ENCODE measurements at places on chromosomes 16 and 17.

DNA sequence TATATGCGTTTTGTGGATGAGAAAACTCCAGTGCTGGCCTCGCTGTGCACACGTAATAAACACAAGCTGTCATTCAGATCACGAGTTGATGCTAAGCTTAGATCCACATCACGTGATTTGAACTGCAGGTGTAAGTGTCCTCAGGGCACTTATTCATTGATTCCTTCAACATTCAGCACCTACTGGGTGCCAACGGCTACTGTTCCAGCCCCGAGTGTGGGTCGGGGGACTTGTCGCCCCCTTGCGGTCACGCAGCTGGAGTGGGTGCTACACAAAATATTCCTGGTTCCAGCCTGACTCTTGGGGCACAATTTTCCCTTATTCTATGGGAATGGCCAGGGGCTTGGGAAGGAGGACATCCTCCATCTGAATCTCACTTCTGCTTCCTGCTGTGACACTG, 29.9 kb upstream of the GINS2 start:
- DNase-seq: peak; percentile 31

DNA sequence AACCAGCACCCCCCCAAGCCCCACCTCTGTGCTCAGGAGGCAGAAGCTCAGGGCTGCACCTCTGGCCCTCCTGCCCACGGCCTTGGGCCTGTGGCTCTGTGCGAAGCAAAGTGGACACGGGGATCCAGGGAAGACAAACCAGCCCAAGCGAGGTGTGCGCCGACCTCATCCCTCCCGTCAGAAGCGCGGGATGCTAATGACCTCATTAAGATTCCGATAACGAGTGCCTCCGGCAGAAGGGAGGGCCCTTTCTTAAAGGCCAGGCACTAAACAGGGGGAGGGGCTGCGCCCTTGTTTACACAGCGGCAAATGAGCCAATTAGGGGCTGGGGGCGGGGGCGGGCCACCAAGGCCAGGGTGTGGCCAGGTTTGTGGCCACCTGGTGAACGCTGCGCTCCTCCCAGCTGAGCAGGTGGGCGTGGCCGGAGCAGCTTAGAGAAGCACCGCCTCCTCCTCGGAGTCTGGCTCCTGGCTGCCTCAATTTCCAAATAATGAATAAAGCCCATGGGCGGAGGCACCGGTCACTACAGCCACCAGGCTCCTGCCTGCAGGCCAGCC, 3.2 kb downstream of the CBX4 start:
- no peak for DNase-seq

DNA sequence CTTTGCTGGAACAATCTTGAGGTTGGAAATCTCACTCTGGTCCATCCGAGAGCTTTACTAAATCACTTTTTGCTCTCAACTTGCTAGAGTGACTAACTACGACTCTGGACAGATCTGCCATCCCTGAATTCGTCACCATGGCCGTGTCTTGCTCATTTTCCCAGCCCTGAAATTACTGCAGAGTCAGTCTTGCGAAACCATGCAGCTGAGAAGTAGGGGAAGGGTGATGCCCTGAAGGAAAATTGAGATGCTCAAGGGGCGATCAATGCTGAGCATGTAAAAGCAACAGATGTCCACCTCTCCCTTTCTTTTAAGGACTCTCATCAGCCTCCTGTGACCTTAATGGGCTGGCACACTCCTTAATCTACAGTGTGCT, 18.8 kb downstream of the PCTP start:
- DNase-seq: peak; percentile 96

DNA sequence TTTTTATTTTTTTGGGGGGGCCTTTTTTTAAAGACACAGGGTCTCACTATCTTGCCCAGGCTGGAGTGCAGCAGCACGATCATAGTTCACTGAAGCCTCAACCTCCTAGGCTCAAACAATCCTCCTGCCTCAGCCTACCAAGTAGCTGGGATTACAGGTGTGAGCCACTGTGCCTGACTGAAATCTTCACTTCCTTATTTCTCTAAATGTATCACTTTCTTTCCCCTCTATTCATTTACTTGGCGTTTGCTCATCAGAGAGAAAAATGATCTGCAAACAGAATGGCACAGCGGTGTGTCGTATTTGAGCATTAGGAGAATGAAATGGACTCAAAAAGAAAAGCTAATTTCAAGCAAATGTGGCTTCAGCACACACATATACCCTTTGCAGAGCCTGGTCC, 44.3 kb upstream of the CDH5 start:
- no peak for DNase-seq

DNA sequence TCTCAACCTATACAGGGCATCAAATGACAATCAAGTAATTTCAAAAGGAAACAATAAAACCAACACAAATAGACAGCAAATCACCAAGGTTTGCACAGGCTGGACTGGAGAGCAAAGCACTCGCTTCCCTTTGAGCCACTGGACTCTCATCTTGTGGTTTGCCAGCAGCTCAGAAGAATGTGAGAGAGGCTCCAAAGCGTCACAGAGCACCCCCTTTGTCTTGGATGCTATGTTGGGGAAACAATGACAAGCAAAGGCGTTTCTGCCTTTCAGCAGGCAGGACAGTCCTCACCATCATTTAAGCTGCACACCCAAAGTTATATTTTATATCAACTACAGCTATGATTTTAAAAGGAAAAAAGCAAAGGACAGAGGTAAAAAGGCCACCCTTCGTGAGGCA, 13.2 kb downstream of the SLC6A4 start:
- DNase-seq: no peak

DNA sequence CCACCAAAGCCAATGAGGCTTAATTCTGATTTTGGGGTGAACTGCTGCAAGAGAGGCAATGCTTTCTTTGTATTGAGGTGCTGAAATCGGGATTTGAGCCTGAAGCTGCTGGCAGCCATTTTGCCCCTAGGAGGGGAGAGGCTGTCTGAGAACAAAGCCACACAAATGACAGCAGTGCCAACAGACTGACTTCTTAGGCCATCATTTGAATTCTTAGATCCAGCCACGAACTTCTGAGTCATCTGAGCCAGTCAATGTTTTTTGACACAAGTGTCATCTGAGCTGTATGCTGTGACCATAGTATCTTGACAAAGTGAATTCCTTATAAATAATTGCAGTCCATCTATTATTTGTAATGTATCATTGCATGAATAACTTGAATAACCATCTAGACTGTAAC, 29.0 kb downstream of the HYDIN start:
- no peak for DNase-seq

- DNase-seq: no peak
Measured at GRCh38 chr16:2975161-2975795, 5.0 kb downstream of the PKMYT1 start.

DNA sequence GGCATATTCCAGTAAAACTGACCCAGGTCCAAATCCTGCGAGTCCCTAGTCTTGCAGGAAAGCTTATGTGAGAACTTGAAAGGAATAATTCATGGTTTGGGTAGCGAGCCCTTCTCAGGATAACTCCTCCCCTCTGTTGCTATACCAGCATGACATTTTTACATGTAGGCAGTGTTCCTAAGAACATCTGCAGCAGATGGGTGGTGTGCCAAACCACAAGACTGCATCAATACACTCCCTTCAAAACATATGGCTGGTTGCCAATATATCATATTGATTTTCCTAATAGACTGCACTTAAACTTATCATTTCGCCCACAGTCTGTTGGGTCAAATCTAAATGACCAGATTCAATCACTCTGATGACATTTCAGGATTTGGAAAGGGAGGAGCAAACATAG, 19.9 kb downstream of the PSME3IP1 start:
- DNase-seq: peak; percentile 68

All from foreskin fibroblast (primary cell).